Psoas muscle (tissue), 8 donors: ENCODE measurements at places on chromosomes 6 and 20. TPM values are rescaled to one million over a fixed set of nuclear protein-coding genes. Genes with fewer than 3 reads are reported as not detected.

Gene ECT2L
- total RNA-seq: not detected

Gene PTGIS
- 9.4 TPM for total RNA-seq

Gene SLC32A1
- not detected for total RNA-seq

Gene PPP1R10
- 31.4 TPM for total RNA-seq

Gene RANBP9
- total RNA-seq: 63.4 TPM

Gene APOBEC2
- 135 TPM for total RNA-seq

Gene PABPC1L
- 2.8 TPM for total RNA-seq

Gene C6orf163
- 0.30 TPM for total RNA-seq

Gene SLPI
- total RNA-seq: 204 TPM

Gene CFB
- total RNA-seq: 3.3 TPM

Gene CST5
- total RNA-seq: not detected

Gene OOEP
- not detected for total RNA-seq

Gene HAO1
- total RNA-seq: not detected

Gene CASS4
- total RNA-seq: 0.29 TPM

DNA sequence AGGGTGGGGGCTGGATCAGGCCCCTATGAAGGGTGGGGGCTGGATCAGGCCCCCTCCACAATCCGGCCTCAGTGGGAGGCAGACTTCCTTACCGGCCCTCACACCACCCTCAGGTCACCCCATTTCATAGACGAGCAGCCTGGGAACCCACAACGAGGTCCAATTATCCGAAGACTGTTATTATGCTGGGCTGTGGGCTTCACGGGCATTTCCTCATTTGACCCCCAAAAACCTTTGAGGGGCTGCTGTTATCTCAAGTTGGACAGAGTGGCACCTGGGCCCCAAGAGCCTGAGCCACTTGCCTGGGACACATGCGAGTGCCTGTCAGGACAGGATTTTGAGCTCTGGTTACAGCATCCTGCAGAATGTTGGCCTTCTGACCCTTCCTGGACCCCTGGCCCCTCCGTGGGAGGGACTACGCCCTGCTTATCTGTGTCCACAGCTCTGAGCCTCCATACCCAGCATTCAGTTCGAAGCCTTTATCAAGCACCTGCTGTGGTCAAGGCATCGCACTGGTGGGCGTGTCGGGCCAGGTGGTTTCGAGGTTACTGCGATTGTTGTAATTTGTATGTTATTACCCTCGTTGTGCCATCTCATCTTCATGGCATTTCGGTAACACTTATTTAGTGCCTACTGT is 34.5 kb upstream of the PCMTD2 start:
- no peak for DNase-seq

GRCh38 chr6:83605517-83605916 is 93.2 kb downstream of the PRSS35 start:
- DNase-seq: no peak

GRCh38 chr20:4119854-4120209 is 104.5 kb upstream of the RNF24 start:
- no peak for DNase-seq

GRCh38 chr6:149725785-149726184 is 7.9 kb upstream of the LATS1 start:
- no peak for DNase-seq

DNA sequence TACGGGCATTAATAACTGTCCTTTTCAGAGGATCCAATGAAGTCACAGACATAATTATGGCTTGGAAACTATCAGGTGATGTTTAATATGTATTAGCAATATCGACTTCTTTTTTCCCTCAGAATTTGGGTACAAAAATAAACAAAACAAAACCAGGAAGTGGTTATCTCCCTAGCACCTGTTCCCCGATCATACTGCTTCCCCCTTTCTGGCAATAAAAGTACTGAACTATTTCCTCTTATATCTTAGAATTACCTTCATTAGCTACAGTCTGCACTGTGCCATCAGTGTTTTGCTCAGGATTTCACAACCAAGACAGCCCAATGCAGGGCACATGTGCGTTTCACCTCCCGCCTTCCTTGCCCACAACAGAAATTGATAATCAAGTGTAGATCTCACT is 216.9 kb upstream of the BTBD3 start:
- no peak for DNase-seq

DNA sequence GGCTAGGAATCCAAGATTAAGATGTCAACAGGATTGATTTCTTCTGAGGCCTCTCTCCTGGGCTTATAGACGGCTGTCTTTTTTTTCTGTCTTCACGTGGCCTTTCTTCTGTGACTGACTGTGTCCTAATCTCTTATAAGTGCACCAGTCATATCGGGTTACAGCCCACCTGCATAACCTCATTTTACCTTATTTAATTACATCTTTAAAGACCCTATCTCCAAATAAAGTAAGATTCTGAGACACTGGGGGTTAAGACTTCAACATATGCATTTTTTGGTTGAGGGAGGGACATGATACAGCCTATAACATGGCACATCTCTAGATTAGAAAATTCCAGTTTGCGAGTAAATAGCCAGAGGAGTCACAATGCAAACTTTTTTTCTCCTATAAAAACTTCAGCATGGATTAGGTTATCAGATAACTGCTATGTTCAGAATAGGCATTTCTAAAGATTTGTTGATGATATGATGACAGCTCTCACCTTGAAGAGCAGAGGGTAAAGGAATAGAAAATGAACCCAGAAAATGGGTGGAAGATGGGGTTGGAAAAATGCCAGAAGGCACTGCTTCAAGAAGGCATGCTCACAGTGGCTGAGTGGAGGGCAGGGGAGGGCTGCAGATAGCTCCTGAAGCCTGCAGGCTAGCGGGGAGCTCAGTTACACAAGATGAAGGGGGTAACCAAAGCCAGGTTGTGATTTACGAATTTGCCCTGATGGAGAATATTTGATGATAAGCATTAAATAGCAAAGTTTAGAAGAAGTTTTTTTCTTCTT is 8.7 kb upstream of the PDE7B start:
- DNase-seq: no peak

- DNase-seq: peak; percentile 68
These were observed 802.9 kb downstream of the MAFB start for GRCh38 chr20:39885975-39886649.

DNA sequence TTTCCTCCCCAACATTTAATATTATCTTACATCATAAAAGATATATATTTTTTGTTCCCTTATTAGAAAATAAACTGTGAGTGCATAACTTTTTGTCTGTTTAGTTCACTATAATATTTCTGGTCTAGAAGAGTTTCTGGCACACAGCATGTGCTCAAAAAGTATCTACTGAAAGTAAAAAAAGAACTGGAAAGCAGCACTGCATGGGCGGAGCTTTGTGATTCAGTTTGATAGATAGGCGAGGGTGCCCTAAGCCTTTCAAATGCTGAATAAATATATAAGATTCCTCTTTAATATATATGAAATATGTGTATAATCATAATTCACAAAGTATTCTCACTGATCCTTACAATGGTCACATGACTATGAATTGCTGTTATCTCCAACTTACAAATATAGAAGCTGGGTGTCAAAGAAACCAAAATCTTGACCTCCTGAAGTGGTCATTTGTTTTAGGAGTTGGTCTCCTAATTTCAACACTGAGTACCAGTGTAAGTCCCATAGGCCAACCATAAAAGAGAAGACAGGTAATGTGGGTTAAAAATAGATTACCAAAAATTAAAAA is 50.8 kb downstream of the OR2B2 start:
- DNase-seq: no peak

GRCh38 chr6:167079853-167080297 is 43.0 kb upstream of the CCR6 start:
- DNase-seq: no peak

GRCh38 chr20:4181956-4182945 is 166.9 kb upstream of the RNF24 start:
- no peak for DNase-seq

- DNase-seq: no peak
These were observed 23.9 kb upstream of the B3GAT2 start for GRCh38 chr6:70980727-70981126.

DNA sequence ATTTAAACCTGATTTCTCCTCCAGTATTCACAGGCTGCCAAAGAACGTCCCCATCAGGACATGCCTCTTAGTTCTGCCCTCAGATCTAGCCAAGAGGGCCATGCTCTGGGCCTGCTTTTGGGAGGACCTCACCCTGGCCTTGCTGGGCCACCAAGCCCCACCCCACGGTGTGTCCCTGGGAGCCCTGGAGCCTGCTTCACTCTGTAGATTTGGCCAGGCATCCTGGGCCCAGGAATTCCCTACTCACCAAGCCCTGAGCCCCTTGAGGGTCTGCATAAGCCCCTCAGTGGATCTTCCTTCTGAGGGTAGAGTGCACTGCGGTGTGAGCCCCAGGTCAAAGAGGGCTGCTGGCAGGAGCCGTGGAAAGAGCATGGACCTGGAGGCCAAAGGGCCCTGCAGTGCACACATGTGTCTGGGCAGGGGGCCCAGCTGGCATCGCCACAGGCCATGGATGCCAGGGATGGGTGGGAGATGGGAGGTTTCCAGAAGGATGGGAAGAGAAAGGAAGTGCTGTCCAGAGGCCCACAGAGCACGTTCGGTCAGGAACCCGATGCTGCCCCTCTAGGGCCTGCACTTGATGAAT is 98.0 kb downstream of the DACT2 start:
- DNase-seq: no peak

DNA sequence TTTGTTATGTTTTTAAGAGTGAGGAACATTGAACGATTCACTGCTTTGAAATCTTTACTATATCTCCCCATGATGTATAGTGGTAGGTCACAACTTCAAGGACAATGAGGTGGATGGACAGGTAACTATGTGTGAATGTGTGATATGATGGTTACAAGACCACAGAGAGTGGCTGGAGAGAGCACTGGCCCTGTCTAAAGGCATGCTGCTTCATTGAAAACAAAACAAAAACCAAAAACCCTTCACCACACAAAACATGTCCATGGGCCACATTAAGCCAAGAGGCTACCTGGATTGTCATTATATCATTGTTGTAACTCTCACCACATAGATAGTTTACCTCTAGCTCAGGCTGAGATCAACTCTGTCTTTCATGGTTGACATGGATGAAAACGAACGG is 180.6 kb upstream of the TENT5A start:
- DNase-seq: no peak

DNA sequence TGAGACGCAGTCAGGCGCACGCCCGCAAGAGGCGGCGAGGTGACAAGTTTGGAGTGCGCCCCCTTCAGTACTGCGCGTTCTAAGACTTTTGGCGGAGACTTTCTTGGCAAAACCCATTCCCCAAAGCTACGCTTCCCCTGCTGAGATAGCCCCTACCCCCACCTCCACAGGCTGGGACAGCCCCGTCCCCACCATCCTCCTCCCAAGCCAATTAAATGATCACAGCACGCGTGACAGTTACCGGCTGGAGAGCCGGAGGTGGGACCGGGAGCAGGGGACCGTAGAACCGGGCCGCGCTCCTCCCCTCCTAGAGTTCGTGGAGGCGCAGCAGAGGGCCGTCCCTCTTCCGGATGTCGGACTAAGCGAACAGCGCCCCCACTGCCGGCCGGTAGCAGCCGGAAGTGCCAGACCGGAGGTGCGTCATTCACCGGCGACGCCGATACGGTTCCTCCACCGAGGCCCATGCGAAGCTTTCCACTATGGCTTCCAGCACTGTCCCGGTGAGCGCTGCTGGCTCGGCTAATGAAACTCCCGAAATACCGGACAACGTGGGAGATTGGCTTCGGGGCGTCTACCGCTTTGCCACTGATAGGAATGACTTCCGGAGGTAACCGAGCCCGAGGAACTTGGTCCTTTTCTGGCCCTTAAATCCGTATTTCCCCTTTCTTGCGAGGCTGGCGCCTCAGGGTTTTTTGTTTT is at the start of gene TOMM6:
Gene TOMM6, plus strand, starts transcription at position 476 of the 699 bp plus-strand sequence. Its CDS starts 4 bp downstream, at position 480.
- peak; percentile 98 for DNase-seq

- no peak for DNase-seq
These were observed 18.6 kb upstream of the SPO11 start for GRCh38 chr20:57310821-57311514.

DNA sequence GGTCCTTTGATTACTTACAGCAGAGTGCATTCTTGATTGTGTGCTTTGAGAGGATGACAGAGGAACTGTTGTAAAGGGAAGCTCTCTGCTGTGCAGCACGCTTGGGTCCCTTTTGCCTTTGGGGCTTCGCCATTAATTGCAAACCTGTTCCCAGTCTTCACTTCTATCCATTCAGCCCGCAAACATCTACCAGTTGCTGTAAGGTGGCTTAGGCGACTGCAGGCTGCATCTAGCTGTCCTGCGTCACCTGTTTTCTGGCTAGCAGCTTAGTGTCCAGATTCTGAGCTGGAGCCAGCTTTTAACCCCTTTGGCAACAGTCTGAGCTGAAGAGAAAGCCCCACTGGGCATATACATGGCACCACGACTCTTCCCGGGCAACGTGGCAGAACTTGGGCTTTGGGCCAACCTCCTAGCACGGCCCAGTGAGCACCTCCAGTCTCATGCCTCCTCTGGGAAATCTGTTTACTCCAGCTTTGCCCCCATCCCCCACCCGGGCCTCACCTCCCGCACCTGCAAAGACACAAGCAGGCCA is 2.5 kb upstream of the FASTKD5 start:
- no peak for DNase-seq

DNA sequence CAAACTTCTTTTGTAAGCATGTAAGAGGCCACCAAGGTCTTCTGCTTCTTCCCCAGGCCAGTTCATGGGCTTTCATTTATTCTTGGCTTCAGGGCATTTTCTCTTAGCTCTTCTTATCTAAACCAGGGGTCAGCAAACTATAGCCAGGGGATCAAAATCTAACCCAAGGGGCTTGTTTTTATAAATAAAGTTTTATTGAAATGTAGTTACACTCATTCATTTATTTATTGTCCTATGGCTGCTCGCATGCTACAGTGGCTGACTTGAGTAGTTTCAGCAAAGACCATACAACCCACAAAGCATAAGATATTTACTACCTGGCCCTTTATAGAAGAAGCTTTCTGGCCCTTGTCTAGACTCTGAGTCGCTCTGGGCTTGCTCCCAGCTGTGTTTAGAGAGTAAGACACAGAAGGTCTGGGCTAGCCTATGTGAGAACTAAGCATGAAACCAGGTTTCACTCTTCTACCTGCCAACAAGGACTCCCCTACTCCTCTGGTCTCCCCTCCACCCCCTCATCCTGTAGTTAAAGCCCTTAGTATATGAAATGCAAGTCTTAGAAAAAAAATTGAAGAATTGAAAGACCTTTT is 43.2 kb downstream of the KHDC1L start:
- no peak for DNase-seq

DNA sequence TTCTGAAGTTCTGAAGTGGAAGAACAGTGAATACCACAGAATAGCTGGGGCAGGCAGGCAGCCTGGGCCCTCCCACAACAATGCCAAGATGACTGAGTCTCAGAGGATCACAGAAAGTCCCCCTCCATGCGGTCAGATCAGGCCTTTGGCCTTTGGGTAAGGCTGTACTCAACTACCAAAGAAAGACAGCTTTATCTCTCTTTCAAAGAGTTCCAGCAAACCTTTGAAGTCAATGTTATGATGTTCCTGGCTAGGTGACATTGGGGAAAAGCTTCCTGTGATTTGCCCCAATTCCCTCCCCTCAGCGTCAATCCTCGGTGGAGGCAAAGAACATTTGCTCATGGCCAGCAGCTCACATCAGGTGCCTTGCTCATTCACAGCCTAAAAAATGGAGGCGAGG is 10.7 kb upstream of the FBXO9 start:
- no peak for DNase-seq

GRCh38 chr6:92779746-92780145 is 639.6 kb downstream of the EPHA7 start:
- DNase-seq: no peak

GRCh38 chr6:127185437-127185995 is 67.0 kb downstream of the RSPO3 start:
- no peak for DNase-seq

- no peak for DNase-seq
These were observed 206.8 kb upstream of the SOX4 start for GRCh38 chr6:21386744-21387143.
